ENCODE measurements at places on chromosomes 4 and X. TPM values are rescaled to one million over a fixed set of nuclear protein-coding genes. Genes with fewer than 3 reads are reported as not detected.

Gene SPIN2A
- 3.3 TPM for total RNA-seq

Gene RHOXF2B
- not detected for total RNA-seq

Gene SH3TC1
- 2.5 TPM for total RNA-seq

Gene GYPB
- 3.4 TPM for total RNA-seq

Gene LAGE3
- total RNA-seq, result 13.4 TPM

Gene EDA2R
- 0.62 TPM for total RNA-seq

Gene NLRP2B
- total RNA-seq, result 0.16 TPM

Gene SRPX
- 2.5 TPM for total RNA-seq

Gene FAM47A
- total RNA-seq, result not detected

Gene ITM2A
- 64.3 TPM for total RNA-seq

Gene PAGE2
- not detected for total RNA-seq

Gene FGG
- total RNA-seq, result 3.1 TPM

Gene SH2D1A
- total RNA-seq, result not detected

Gene MND1
- 5.1 TPM for total RNA-seq

Gene PDE5A
- total RNA-seq, result 17.9 TPM

Gene POLN
- 7.8 TPM for total RNA-seq

Gene PDGFRA
- 74.7 TPM for total RNA-seq

Gene DOCK11
- 20.6 TPM for total RNA-seq

Gene IQSEC2
- 8.6 TPM for total RNA-seq

Measured in occipital lobe (tissue), 3 donors.